Kasumi-1 (cell line): ENCODE measurements at places on chromosomes 11 and 22.
A peak's percentile ranks its signal among the peaks of the same experiment; 100 is the strongest.

DNA sequence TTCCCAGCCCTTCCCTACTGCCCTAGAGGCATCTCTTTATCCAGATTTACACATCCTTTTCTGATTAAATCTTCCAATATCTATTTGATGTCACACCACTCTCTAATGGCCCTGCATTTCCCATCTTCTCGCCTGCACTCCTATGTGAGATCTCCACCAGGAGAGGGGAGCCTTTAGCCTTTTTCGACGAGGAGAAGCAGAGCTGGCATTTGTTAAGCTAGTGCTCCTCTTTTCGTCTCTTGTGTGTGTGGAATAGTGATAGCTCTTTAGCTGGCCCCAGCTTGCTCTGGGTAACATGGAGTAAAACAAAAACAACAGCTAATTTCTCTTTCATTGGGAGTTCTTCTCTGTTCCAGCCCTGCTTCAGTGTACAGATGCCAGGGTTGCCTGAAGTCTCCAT lies 536.5 kb downstream of the NTM start:
- DNase-seq, result no peak

DNA sequence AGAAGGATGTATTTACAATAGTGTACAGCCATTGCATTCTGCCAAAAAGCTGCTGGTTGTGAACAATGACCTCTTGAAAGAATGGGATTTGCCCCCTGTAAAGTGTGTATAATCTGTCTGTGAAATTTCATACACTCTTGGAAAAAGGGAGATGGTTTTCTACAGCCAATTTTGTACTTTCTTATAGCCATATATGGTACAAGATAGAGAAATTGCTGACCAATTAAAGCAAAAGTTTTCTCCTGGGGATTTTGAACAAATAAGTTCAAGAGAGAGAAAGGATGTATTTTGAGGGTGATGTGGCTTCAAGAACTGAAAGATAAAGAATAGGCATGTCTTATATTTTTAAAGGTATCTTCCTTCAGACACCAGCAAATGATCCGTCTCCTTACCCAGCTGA lies 211.0 kb downstream of the NAV2 start:
- DNase-seq, result no peak

DNA sequence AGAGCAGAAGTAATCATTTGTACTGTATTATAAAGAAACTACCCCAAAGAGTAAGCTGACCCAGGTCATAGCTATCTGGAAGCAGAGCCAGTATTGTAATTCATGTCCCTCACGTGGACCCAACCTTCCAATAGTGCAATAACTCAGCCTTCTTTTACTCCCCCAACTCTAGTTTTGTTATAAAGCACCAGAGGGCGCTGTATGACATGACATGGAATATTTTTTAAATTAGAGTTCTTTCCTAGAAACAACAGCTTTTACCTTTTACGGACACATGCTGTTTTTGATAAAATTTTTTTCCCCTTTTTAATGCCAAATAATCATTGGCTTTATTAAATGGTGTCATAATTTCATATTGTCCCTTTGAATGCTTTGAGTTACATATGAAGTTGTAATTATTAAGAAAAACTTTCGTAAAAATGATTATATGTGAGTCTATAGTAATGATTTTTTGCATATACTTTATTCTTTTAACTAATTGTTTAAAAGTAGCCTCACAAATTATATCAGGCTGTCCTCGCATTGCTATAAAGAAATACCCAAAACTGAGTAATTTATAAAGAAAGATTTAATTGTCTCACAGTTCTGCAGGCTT lies 76.9 kb downstream of the DKK3 start:
- DNase-seq, result peak; percentile 69

- no peak for DNase-seq
These were observed 291.1 kb upstream of the C11orf87 start for GRCh38 chr11:109130910-109131309.

GRCh38 chr11:57597916-57598830 lies 688 bp downstream of the SERPING1 start:
- no peak for DNase-seq

- DNase-seq, result no peak
These were observed 2089.0 kb upstream of the RAG2 start for GRCh38 chr11:38687008-38687407.

DNA sequence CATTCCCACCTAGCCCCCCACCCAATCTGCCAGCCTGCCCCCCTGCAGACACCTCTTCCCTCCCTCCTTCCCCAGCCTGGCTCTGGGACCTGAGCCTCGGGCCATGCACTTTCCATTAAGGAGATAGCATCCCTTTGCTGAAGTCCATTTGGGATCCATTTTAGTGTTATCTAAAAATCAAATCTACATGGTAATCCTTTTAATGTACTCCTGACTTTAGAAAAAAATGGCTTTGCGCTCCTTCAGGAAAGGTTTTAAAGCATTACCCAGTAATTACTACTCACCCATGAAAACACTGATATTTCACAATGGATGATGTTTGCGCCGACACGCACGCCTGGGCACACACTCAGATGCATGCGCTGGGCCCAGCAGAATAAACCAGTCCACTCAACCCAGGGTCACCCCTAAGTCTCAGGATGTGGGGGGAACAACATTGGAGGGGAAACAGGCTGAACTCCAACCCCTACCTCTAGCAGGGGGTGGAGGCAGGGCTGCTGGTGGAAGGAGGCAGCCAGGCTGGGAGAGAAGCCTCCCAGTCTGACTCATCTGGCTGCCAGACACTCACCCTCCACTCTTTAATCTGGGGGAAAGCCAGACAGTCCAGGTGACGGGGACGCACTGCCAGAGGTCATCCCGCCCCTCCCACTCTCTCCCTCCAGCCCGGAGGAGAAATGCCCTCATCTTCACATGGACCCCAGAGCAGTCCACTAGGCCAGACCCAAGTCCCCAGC lies 29.8 kb downstream of the LMO1 start:
- no peak for DNase-seq

DNA sequence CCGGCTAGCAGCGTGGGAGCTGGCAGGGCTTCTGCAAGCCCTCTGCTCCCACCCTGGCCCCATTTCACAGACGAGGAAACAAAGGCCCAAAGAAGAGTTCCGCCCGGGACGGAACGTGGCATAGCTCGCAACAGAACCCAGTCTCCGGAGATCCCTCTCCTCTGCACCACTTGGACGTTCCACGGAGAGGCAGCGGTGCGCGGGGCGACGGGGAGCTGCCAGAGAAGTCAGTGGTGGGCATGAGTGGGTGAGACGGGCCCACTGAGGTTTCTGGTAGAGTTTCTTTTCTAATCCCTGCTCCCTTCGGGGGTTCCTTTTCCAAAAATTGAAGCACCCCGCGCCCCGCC lies 554 bp upstream of the NECTIN1 start:
- DNase-seq, result no peak

DNA sequence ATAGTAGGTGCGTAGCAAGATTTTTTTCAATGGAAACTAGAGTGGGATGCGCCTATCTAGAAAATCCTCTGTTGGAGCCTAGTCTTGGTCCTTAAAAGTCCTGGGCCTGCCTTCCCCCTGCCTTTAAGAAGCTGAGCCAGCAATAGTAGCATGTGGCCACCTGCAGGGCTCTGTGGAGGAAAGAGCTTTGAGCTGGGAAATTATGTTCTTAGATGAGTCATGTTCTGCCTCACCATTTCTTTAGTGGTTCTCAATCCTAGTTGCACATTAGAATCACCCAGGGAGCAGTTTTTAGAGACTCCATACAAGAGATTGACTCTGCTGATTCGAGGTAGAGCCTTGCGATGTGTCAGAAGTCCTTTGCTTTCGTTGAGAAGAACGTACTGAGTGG lies 133.5 kb downstream of the COMMD9 start:
- DNase-seq, result no peak

GRCh38 chr11:3820971-3821370 lies 12.6 kb downstream of the PGAP2 start:
- DNase-seq, result no peak

GRCh38 chr22:29706486-29706885 lies 13.3 kb upstream of the CABP7 start:
- no peak for DNase-seq

- no peak for DNase-seq
These were observed 49.9 kb downstream of the SCUBE1 start for GRCh38 chr22:43293259-43293654.

DNA sequence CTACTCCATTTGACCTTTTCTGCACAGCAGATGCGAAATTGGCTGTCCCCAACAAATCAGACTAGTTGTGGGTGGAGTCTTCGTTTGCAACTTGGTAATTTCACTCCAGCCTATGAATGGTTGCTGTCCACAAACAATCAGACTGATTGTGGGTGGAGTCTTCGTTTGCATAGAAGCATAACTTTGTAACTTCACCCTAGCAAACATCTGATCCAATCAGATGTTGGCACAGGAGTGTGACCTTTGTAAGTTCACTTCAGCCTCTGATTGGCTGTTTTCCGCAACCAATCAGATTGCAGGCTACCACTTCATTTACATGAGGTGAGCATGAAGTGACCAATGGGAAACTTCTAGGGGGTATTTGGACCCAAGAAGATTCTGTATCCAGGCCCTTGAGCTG lies 16.3 kb upstream of the CABP2 start:
- no peak for DNase-seq

DNA sequence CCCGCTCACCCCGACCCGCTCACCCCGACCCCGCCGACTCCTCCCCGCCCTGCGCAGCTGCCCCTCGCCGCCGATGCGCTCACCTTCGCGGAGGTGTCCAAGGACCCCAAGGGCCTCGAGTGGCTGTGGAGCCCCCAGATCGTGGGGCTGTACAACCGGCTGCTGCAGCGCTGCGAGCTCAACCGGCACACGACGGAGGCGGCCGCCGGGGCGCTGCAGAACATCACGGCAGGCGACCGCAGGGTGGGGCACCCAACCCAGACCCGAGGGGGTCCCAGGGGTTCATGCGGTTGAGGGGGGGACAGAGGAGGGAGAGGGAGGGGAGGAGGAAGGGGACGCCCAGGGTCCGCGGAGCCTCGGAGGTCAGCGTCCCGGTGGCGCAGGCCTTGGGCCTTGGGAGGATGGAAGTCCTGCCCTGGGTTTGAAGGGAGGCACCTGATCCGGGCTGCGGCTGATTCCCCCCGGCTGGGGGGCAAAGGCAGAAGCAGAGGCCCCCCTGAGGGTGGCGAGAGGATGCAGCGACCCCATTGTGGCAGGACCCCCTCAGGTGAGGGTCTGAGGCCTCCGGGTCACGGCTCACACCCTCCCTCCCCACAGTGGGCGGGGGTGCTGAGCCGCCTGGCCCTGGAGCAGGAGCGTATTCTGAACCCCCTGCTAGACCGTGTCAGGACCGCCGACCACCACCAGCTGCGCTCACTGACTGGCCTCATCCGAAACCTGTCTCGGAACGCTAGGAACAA lies 9.2 kb downstream of the PKP3 start:
- no peak for DNase-seq

- peak; percentile 47 for DNase-seq
These were observed 5.1 kb upstream of the OSBPL5 start for GRCh38 chr11:3170044-3170755.

DNA sequence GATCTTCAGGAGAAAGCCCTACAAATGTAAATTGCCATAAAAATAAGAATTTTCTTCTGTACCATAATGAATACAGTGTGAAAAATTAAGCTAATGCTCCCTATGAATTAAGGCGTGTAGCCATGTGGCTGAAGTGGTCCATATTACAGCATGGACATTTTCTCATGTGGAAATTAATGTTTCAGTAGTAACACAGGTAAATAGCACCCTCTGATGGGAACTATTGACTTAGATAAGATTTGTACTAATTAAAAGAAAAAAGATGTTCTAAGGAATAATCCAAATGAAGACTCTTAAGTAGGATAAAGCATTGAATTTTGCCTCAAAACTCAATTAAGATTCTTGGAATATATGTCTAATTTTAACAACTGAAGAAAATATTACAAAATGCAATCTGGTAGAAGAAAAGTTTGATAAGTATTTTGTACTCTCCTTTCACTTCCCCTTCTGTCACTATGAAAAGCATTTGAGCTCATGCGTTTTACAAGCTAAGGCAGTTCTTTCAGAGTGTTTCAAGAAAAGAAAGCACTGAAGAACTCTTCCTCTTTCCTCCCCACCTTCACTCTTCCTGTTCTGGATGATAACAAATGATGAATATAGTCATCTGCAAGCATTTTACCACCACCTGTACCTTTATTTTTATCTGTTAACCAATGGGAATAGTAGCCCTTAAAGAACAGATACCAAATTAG lies 9.9 kb upstream of the OR8D2 start:
- no peak for DNase-seq

DNA sequence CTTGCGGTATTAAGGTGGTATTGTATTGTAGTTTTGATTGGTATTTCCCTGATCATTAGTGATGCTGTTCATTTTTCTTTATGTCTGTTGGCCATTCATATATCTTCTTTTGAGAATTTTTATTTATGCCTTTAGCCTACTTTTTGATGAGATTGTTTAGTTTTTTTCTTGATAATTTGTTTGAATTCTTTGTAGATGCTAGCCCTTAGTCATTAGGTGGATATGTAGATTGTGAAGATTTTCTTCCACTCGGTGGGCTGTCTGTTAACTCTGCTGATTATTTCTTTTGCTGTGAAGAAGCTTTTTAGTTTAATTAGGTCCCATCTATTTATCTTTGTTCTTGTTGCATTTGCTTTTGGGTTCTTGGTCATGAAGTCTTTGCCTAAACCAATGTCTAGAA lies 115.4 kb downstream of the VPREB1 start:
- no peak for DNase-seq

DNA sequence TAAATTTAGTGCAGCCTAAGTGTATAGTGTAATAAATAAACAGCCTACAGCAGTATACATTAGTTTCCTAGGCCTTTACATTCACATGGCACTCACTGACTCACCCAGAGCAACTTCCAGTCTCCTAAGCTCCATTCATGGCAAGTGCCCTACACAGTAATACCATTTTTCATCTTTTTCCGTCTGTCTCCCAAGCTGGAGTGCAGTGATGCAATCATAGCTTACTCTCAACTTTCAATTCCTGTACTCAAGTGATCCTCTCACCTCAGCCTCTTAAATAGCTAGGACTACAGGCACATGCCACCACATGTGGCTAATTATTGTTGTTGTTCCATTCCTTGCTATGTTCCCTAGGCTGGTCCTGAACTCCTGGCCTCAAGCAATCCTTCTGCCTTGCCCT lies 54.4 kb downstream of the FCHSD2 start:
- DNase-seq, result no peak

DNA sequence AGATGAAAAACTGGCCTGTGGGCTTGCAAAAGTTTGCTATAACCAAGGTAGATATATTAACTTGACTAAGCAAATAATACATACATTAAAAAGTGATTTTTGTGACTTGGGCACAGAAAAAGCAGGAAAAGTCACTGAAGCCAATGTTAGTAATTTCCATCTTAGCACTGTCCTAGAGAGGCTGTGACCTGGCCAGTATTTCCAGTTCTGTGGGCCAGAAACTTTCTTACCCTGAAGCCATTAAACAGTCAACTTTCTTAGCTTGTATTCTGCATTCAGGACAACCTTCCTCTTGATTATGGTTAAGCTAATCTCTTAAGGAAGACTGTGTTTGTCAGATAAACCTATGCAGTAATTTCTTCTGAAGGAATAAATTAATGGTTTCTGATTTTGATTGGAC lies 22.3 kb upstream of the SLC36A4 start:
- DNase-seq, result no peak

DNA sequence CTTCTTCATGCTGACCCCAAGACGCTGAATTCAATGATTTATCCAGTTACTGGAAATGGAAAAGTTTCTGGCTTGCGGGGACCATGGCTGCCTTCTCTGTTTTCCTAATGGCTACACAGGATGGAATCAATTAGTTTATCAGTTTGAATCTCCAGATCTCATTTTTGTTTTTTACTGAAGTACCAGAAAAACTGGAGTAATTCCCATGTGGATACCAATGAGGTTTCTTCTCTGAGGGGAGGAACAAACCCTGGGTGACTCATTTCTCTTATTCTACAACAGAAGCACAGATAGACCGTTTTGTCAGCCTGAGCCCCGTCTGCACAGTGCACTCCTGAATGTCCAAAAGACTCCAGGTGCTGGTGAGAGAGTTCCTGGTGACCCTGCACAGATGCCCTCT lies 3.4 kb downstream of the ZNF195 start:
- DNase-seq, result no peak
